Kasumi-1 (cell line): ENCODE measurements at places on chromosomes 6 and 20.

DNA sequence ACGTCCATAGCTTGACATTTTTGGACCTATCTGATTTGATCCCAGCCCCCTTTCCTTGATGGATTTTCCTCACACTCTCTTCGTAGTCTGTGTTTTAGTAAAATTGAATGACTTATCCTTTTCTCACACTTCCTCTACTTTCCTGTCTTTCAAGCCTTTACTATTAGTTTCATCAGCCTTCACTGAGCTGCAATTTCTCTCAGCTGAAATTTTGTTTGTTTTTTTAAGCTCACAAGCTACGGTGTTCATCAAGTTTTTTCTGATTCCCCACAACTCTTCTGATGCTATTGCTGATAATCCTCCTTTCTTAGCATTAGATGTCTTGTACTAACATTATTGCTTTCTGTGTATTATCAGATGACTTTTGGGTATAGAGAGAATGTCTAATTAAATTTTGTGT is 263.7 kb downstream of the TBX18 start:
- DNase-seq: no peak

- no peak for DNase-seq
These were observed 148.5 kb upstream of the PDE10A start for GRCh38 chr6:165811512-165811911.

DNA sequence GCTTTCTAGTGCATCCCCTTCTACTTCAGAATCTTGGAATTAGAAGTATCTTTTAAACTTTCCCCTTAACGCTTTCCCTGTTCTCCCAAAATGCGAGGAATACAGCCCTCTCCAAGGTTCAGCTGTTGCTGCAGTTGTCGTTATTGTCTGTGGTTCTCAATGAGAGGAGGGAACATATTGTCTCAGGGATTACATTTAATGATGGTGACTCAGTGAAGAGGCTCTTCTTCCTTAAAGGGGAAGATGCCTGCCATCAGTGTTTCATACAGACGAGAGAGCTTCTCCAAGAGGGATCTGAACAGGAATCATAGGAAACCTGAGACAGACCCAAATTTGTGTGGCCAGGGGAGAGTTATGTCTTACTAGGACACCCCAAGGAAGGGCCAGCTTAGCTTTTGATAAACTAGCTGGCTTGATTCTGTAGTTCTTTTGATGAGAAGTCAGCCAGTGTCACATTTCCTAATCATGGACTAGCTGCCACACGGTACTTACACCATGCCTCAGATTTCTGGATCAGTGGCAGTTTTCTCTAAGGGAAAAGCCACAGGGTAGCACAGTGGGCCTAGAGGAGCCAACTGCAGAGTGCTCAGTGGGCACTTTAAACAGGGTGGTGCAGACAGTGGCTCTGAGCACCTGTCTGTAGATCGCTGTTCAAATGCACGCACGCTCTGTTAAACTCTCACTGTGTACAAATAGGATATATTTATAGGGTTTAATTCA is 59.7 kb upstream of the TMEM181 start:
- no peak for DNase-seq

DNA sequence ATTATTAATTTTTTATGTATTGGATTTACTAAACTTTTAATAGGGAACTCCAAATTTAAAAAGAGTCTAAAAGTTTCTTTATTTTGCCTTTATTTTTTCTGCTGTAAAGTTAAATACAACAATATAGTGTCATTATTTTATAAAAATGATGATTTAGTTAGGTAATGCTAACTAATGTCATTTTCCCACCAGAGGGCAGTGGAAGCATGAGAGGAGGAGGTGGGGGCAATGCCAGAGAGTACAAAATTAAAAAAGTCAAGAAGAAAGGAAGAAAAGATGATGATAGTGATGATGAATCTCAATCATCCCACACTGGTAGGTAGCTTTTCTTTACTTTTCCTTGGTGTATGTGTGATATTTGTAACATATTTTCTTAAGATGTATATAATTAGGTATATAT is 20.2 kb upstream of the FHL5 start:
- peak; percentile 61 for DNase-seq

DNA sequence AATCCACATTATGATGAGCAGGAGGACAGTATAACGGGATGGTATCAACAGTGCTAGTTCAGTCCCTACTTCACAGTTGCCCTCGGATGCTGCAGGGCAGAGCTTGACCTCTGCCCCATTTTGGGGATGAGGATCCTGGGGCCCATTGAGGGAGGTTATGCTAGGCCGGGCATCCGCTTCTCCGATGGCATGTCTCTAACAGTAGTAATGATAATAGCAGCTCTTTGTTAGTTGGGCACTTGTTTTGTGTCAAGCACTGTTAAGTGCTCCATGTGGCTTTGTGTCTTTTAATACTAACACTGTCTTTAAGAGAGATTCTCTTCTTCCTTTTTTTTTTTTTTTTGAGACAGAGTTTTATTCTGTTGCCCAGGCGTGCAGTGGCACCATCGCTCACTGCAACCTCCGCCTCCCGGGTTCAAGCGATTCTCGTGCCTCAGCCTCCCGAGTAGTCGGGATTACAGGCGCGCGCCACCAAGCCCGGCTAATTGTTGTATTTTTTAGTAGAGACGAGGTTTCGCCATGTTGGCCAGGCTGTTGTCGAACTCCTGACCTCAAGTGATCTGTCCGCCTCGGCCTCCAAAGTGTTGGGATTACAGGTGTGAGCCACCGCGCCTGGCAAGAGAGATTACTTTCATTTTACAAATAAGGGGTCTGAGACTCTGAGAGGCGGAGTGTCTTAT is 1.1 kb downstream of the MAPRE1 start:
- DNase-seq: no peak

DNA sequence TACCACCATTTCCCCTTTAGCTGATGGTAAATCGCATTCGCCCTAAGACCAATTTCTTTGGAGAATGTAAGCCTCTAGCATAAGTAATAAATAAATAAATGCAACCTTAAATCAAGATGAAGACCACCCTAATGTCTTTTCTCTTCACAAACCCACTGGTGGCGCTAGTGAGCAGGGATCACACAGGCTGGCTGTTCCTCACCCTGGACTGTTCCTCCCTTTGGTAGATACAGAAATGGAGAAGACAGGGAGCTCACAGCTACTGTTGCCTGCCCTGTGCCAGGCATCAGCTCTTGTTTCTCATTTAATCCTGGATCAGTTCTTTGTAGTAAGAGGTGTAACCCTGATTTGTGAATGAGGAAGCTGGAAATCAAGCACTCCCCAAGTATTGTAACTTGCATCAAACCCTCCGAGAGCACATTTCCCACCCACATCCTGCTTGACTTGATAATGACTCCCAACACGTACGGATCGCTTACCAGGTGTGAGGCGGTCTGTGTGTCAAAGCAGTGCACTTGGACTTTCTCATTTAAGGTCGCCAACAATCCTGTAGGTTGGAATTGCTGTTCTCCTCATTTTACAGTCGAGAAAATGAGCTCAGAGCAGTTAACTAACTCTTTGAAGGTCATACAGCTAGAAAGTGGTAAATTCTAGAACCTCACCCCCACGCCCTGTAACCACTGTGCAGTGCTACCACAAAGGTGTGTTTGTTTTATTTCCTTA is 236.1 kb downstream of the TSHZ2 start:
- DNase-seq: peak; percentile 1

- DNase-seq: no peak
These were observed 101.8 kb upstream of the NHSL1 start for GRCh38 chr6:138601128-138601527.

GRCh38 chr6:170313716-170314295 is 7.2 kb downstream of the FAM120B start:
- no peak for DNase-seq

- no peak for DNase-seq
These were observed 19.1 kb downstream of the ZFP64 start for GRCh38 chr20:52172392-52173047.

- peak; percentile 71 for DNase-seq
These were observed 764 bp downstream of the BAG6 start for GRCh38 chr6:31651602-31652191.

DNA sequence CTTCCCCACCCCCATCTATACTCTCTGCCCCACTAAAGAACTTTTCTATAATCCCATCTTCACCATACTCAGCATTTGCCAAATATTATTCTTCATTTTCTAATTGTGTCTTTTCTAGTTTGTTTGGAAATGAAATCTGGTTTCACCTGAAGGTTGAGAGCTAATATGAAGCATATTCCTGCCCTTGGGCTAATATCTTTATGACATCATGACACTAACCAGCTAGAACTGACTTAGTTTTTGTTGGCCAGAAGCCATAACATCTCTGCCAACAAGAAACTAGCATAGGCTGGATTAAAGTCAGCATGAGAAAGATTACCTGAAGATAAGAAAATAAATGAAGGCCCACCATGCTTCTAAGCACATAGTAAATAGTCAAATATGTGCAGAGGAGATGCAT is 16.7 kb downstream of the UNC5CL start:
- no peak for DNase-seq

DNA sequence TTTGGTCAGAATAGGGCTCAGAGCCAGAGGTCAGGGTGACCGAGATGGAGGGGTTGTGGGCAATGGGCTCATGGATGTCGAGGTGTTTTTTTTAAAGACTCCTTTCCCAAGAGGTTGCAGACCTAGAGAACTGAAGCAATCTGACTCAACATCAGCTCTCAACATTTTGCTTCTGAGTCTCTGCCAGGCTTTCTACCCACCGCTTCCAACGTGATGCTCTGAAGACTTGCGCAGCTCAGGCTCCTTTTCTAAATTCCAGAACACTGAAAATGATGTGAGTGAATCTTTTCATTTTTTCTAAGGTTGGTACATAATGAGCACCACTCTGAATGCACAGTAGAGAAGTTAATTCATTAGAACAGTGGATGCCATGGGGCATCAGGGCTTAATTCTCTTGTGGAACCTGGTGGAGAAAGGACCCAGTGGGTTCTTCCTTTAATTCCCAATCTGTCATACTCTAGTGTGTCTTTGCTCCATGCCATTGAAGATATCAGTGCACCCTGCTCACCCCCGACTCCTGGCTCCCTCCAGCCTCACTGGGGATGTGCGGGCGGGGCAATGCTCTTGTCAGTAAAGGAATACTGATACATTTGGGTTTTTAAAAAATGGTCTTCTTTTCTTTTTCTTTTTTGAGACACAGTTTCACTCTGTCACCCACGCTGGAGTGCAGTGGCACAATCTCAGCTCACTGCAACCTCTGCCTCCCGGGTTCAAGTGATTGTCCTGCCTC is 17.0 kb upstream of the KIF13A start:
- no peak for DNase-seq

DNA sequence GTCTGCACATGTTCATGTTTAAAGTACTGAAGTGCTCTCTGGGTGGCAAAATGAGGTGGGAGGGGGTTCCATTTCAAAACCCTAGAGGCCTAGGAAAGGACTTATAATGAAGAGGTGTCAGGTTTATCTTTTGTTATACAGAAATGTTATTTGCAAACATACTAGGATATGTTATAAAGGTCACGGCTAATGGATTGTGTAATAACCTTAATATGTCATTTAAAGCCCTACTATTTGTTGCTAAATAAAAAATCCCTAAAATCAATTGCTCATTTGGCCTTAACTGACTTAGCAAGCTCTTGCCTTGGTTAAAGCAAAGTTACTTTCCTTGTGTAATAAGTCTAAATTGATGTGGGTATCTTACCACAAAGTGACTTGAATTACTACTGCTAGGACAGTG is 8.8 kb downstream of the NKX2-4 start:
- DNase-seq: no peak

DNA sequence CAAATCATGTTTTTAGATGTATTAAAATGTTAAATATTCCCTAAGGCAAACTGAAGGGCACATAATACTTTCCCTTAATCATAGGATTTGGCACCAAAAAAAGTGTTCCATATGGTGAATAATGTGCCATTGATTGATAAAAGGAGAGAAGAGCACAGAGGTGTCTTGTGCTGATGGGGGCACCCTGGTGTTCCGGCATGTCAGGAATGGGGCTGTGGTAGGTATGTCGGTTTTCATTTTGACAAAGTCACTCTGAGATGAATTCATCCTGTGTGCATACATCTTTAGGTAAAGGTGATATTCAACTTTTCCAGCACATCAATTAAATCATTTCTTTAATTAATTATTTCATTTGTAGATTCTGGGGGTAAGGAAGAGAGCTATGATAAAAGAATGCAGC is 36.8 kb downstream of the CENPW start:
- DNase-seq: no peak

- DNase-seq: no peak
These were observed 163.6 kb upstream of the RIMS1 start for GRCh38 chr6:71722736-71723135.

- no peak for DNase-seq
These were observed 11.8 kb downstream of the HRH3 start for GRCh38 chr20:62208061-62208794.

DNA sequence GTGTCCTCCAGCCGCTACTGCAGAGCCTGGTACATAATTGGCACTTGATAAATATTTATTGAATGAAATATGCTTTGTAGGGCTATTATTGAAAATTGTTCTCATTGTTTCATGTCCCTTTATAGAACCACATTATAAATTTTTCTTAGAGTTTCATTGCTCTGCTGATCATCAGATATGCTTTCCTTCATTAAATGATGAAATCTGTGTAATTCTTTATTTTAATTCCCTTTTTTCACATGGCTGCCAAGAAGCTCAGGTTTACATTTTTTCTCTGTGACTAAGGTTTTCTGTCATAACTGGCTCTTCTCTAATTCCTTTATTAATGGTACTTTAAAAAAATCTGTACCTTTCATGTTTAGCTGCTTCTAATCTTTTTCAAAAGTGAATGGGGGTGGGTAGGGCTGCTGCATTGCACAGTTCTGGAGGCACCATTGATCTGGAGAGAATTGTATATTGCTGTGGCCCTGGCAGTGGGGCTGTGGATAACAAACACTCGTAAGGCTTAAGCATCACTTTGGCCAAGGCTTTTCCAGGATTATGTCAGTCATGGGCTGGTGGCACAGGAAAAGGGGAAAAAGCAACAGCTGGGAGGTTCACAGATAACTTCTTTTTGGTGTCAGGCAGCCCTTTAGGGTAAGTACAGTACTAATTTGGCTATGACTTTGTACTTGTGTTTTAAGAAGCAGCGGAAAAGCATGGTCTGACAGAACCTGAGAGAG is 43.8 kb downstream of the ARFGEF2 start:
- DNase-seq: no peak

DNA sequence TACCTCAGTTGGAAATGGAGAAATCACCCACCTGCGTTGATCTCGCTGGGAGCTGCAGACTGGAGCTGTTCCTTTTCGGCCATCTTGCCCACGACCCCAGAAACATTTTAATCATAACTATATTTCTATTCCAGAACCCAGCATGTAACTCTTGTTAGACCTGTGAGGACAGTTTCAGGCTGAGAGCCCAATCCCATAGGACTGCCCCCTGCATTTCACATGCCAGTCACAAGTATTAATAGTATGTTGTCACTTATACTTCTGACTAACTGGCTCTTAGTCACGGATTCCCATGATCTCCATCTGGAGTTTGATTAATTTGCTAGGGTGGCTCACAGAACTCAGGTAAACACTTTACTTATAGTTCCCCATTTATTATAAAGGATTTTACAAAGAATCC is 96.0 kb upstream of the PRND start:
- DNase-seq: no peak

- DNase-seq: no peak
These were observed 27.5 kb downstream of the LAMA5 start for GRCh38 chr20:62339647-62340062.

DNA sequence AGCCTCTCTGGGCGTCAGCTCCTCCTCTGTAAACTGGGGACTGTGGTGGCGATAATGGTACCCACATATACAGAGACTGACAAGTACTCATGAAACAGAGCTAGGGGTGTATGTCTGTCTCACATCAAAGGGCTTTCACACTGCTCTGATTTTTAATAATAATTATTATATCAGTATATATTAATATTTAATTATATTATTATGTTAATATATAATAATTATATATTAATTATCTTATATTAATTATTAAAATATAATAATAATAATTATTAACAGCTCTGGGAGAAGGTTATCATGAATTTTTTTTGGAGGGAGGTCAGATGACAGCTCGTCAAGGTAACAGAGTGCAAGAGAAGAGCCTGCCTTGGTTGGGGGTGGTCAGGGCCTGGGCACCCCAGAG is 173.6 kb downstream of the NRN1 start:
- DNase-seq: no peak
